ENCODE measurements at places on chromosomes 13 and 19. TPM values are rescaled to one million over a fixed set of nuclear protein-coding genes. Genes with fewer than 3 reads are reported as not detected.

DNA sequence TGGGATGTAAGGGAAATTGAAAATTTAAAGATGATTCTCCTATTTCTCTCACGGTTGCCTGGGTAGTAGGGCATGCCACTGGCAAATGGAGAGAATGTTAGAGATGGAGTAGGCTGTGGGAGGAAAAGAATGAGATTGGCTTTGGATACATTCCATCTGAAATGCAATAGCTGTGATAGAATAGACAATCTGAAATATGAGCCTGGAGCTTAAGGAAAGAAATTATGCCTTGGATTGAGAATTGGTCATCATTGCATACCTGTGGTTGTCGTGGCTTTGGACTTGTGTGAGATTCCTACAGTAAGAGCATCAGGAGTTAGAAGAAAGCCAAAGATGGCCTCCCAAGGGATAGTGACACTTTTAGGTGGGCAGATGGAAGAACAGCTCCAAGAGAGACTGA, 305.1 kb upstream of the SLC10A2 start:
- no peak overlapping the region for H3K4me3 ChIP-seq
- H3K27me3 ChIP-seq, result no peaks in the 10 kb centered on the region
- H3K36me3 ChIP-seq, result no peaks in the 10 kb centered on the region
- no peak overlapping the region for H3K27ac ChIP-seq
- DNase-seq, result no peak

- peak overlapping the region; percentile 92 for H3K27ac ChIP-seq
- H3K27me3 ChIP-seq, result no peaks in the 10 kb centered on the region
- no peak for DNase-seq
- H3K36me3 ChIP-seq, result no peaks in the 10 kb centered on the region
- peaks cover 22% of the 10 kb centered on the region for H3K4me1 ChIP-seq
These were observed 422 bp upstream of the ZNF575 start for GRCh38 chr19:43532571-43532961.

DNA sequence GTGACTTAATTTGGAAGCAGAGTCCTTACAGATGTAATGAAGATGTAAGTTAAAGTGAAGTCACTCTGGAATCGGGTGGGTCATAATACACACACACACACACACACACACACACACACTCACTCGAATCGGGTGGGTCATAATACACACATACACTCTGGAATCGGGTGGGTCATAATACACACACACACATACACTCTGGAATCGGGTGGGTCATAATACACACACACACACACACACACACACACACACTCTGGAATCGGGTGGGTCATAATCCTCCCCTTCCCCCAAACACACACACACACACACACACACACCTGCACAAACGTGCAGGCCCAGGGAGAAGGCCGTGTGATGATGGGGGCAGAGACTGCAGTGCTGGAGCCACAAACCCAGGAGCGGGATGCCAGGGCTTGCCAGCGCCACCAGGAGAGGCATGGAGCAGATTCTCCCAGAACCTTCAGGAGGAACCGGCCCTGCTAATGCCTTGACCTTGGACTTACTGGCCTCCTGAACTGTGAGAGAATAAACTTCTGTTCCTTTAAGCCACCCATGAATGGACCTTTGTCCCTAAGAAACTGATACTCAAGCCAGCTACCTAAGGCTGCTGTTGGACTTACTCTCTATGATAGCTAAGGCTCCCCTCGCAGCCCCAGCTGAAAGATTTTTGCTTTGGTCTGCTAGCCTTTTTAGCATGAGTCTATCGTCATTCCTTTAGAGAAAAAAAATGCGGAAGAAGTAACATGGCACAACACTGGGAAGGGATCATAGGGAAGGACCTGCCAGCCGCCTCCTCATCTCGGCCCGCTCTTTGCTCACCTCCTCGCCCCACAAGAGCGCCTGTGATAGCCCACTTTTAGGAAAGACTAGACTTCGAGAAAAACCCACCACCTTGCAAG, 136.2 kb upstream of the RNF113B start:
- no peak overlapping the region for H3K4me3 ChIP-seq
- no peak overlapping the region for H3K27ac ChIP-seq
- no peaks in the 10 kb centered on the region for H3K36me3 ChIP-seq
- H3K27me3 ChIP-seq, result no peaks in the 10 kb centered on the region
- DNase-seq, result no peak
- H3K4me1 ChIP-seq, result no peaks in the 10 kb centered on the region

- peak overlapping the region; percentile 62 for H3K4me3 ChIP-seq
- H3K36me3 ChIP-seq, result peaks cover 11% of the 10 kb centered on the region
- no peaks in the 10 kb centered on the region for H3K27me3 ChIP-seq
- peak overlapping the region; percentile 100 for H3K27ac ChIP-seq
- DNase-seq, result no peak
- H3K4me1 ChIP-seq, result peaks cover 9% of the 10 kb centered on the region
These were observed 7.5 kb upstream of the TPM4 start for GRCh38 chr19:16068696-16069259.

CYP2A7 gene
- not detected for total RNA-seq

All from ascending aorta (tissue), 2 donors.